ENCODE measurements at places on chromosomes 2 and 18. TPM values are rescaled to one million over a fixed set of nuclear protein-coding genes. Genes with fewer than 3 reads are reported as not detected.

Gene NPHP1
- total RNA-seq = 6.9 TPM

Gene FMNL2
- 20.8 TPM for total RNA-seq

Gene UGT1A4
- total RNA-seq = not detected

Gene GKN2
- not detected for total RNA-seq

Gene NLRC4
- not detected for total RNA-seq

Gene ANKRD30B
- total RNA-seq = under 0.01 TPM

Gene RASGRP3
- 0.71 TPM for total RNA-seq

Gene NEU2
- not detected for total RNA-seq

Gene MCEE
- total RNA-seq = 23.0 TPM

Gene IL36A
- total RNA-seq = not detected

Gene KCNF1
- 0.14 TPM for total RNA-seq

Gene ABCG8
- total RNA-seq = not detected

Gene RAB27B
- total RNA-seq = 30.2 TPM

Gene REG1B
- not detected for total RNA-seq

Gene HOXD12
- not detected for total RNA-seq

Gene C2orf66
- total RNA-seq = not detected

Gene PTPRM
- 72.0 TPM for total RNA-seq

Gene STAT1
- total RNA-seq = 160 TPM

Gene GAD1
- 0.28 TPM for total RNA-seq

Gene SERPINB8
- total RNA-seq = 8.7 TPM

Gene FAM117B
- total RNA-seq = 5.4 TPM

Gene TRIM43
- not detected for total RNA-seq

Gene TDRD15
- not detected for total RNA-seq

Gene CASP8
- total RNA-seq = 21.5 TPM

Gene VWC2L
- total RNA-seq = not detected

Gene ST6GAL2
- under 0.01 TPM for total RNA-seq

Gene ACVR1C
- total RNA-seq = under 0.01 TPM

Gene HNMT
- 84.5 TPM for total RNA-seq

Gene PARD3B
- total RNA-seq = 19.1 TPM

Gene GRHL1
- total RNA-seq = 0.37 TPM

Gene TTC39C
- total RNA-seq = 27.5 TPM

Gene DNAJC5G
- not detected for total RNA-seq

Gene FAM110C
- not detected for total RNA-seq

Gene PHLPP1
- 3.0 TPM for total RNA-seq

Gene COL4A3
- total RNA-seq = 0.18 TPM

Gene CARF
- 5.3 TPM for total RNA-seq

Gene TMEM169
- 0.09 TPM for total RNA-seq

Gene COMMD1
- total RNA-seq = 41.5 TPM

Gene ONECUT2
- under 0.01 TPM for total RNA-seq

Gene GMCL1
- 5.7 TPM for total RNA-seq

Gene SP5
- total RNA-seq = not detected

Gene ME2
- total RNA-seq = 30.6 TPM

Gene FRZB
- 0.09 TPM for total RNA-seq

Gene PPP1CB
- total RNA-seq = 181 TPM

Gene KIF3C
- 7.0 TPM for total RNA-seq

Gene FHL2
- total RNA-seq = 152 TPM

Gene LIMS3
- 5.2 TPM for total RNA-seq

Gene CDKL4
- total RNA-seq = 3.4 TPM

Gene WNT6
- not detected for total RNA-seq

Gene AMMECR1L
- total RNA-seq = 14.2 TPM

Gene UGT1A5
- total RNA-seq = not detected
